NCI-H146 (cell line): ENCODE measurements at places on chromosomes 1 and 21.

GRCh38 chr21:33406493-33406892 is 3.3 kb downstream of the IFNGR2 start:
- no peak for DNase-seq

- DNase-seq = no peak
These were observed 883 bp upstream of the EVA1B start for GRCh38 chr1:36324353-36324703.

- DNase-seq = peak; percentile 63
These were observed 66.5 kb downstream of the PLXNA2 start for GRCh38 chr1:208177656-208178055.

DNA sequence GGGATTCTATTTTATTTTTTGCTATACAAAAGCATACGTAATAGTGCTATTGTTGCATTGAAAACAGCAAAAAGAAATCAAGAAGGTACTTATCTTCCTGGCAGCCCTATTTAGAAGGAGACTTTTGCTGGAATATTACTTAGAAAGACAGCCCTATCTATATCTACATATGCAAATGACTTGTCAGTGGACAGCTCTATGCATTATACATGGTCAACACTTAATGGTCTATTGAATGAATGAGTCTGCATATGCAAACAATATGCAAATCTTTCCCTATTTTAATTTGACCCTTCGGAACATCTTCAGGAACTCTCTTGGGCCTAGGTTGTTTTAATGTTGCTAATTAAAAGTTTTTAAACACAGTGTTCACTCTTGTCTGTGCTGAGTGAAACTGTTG is 110.8 kb downstream of the PLXNA2 start:
- DNase-seq = no peak

DNA sequence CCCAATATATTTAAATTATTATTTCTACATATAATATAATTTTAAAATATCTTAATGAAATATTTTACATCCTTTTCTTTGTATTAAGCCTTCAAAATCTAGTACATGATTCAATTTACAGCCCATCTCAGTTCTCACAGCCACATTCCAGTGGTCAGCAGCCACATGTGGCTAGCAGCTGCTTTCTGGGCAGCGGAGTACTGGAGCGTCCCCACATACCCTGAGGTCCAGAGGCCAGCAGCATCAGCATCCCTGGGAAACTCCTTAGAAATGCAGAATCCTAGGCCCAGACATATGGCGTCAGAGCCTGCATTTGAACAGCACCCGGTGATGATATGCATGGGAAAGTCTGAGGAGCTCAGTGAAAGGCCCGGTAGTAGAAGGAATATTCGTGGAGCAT is 8.6 kb upstream of the LHX4 start:
- no peak for DNase-seq

- no peak for DNase-seq
These were observed 524 bp downstream of the COPA start for GRCh38 chr1:160342526-160342925.

DNA sequence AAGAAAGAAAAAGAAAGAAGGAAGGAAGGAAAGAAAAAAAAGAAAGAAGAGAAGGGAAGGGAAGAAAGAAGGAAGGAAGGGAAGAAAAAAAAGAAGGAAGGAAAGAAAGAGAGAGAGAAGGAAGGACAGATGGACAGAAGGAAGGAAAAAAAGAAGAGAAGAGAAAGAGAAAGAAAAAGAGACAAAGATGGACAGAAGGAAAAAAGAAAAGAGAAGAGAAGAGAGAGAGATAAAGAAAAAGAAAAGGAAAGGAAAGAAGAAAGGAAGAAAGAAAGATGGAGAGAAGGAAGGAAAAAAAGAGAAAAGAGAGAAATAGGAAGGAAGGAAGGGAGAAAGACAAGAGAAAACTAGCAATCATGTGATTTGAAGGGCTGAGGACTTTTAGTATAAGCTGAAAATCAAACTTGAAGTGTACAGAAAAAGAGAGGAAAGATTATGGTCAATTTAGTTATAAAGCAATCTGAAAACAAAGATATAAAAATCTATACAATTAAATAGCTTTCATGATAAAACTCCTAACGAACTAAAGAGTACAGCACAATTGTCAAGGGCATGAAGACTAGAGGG is 115.3 kb downstream of the LTN1 start:
- DNase-seq = no peak

- DNase-seq = no peak
These were observed 205.9 kb upstream of the VAMP3 start for GRCh38 chr1:7565099-7565750.

- DNase-seq = no peak
These were observed 62.9 kb downstream of the TRABD2B start for GRCh38 chr1:47934243-47934805.

DNA sequence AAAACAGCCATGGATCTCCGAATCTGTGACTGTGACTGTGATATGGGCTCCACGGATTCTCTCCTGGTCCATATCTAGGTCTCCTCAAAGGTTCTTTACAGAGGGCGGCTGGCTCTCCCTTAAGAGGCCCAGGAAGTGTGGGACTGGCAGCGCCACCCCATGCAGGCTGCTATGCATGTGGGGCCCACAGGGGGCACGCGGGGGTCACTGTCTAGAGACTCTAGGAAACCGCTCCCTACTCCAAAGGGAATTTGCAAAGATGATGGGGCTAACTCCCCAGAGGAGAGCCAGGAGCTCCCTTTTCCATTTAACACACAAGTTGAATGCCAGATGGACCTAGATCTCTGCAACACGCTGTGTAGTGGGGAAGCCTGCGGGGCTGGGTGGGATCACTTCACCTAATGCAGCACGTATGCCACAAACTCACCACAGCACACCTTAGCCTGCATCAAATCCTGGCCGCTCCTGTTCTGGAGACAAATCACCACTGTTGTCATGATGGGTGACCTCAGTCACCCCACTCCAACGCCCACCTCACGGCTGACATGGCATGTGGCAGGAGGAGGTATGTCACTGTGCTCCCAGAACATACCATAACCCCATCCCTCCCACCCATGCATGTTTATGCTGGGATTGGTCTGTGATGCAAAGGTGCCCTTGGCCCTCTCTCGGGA is 61.7 kb downstream of the SLC45A1 start:
- DNase-seq = no peak

- no peak for DNase-seq
These were observed 436.8 kb upstream of the NR5A2 start for GRCh38 chr1:199590708-199591107.

- DNase-seq = no peak
These were observed 25.7 kb downstream of the AKNAD1 start for GRCh38 chr1:108831225-108831624.

GRCh38 chr1:97094247-97094972 is 372.8 kb downstream of the PTBP2 start:
- no peak for DNase-seq

DNA sequence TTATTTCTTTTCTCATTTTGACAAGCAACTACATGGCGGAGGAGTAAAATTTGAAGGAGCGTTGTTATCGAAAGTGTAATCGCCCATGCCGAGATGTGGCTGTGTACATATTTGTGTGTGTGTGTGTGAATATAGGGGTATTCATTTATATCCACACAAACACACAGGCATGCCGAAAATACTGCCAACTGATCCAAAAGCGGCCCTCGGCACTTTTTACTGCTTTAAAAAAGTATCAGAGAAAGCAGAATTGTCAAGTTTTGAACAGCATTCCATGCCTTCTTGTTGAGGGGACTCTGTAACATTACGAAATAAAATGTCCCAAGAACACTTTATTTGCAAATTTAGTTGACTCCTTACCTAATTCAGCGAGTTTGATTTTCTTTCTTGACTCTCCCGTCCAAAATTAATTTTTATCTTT is 1.1 kb downstream of the PBX1 start:
- DNase-seq = peak; percentile 40

GRCh38 chr1:185488808-185489207 is 171.8 kb upstream of the IVNS1ABP start:
- DNase-seq = no peak

DNA sequence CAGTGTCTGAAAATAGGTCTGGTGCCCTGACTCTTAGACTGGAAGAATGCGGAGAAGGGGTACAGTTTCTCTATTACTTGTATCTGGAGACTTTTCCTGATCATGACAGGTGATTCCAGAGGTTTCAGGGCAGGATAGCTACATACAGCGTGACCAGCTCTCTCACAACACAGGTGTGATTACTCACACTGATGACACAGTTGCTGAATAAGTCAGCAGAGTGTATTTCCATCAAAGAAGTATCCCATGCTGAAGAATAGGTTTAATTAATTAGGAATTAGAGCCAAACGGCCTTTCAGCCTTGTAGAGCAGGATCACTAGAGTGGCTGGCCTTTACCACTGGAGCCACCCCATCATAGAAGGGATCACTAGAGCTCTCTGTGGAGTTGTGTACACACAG is 298.6 kb downstream of the LMX1A start:
- DNase-seq = peak; percentile 9
